ENCODE measurements at places on chromosomes 11 and 22.
A peak's percentile ranks its signal among the peaks of the same experiment; 100 is the strongest.

DNA sequence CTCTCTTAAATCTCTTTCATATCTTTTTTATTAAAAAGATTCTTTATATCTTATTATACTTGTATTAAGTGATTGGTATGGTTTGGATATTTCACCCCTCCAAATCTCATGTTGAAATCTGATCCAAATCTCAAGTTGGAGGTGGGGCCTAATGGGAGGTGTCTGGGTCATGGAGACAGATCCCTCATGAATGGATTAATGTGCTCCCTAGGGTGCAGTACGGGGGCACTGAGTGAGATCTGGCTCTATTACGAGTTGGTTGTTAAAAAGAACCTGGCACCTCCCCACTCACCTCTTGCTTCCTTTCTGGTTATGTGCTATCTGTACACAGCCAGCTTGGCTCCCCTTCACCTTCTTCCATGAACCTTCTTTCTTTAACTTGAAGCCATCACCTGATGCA, 149.6 kb downstream of the CWF19L2 start:
- DNase-seq, result no peak

DNA sequence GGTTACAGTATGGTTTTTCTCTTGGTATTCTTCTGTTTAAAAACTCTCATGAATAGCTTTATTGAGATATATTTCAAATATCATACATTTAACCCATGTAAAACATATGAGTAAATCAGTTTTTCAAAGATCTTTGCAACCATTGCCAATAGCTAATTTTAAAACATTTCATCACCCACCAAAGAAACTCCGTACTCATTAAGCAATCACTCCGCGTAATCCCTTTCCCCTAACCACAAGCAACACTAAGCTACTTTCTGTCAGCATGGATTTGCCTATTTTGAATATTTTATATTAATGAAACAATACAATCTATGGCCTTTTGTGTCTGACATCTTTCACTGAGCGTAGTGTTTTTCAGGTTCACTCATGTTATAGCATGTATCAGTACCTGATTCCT, 697.9 kb upstream of the ANO5 start:
- no peak for DNase-seq

- no peak for DNase-seq
These were observed 1.4 kb upstream of the KREMEN1 start for GRCh38 chr22:29071261-29072045.

DNA sequence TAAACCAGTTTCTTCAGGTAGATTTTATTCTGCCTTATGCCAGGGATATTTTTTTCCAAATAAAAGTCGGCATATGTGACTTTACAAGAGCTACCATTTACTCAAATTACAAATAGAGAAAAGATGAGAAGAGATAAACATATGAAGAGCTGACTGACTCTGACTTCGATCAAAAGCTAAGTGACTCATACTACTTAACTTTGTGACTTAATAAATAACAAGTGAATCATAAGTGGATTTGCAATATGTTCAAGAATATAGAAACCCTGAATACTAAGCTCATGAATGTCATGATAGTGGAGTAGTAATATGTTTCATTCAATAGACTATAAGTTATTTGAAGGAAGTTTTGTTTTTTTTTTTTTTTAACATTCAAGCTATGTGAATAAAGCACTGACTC, 130.5 kb upstream of the ANO3 start:
- no peak for DNase-seq

- peak; percentile 88 for DNase-seq
These were observed 6.4 kb downstream of the SNU13 start for GRCh38 chr22:41682033-41682807.

DNA sequence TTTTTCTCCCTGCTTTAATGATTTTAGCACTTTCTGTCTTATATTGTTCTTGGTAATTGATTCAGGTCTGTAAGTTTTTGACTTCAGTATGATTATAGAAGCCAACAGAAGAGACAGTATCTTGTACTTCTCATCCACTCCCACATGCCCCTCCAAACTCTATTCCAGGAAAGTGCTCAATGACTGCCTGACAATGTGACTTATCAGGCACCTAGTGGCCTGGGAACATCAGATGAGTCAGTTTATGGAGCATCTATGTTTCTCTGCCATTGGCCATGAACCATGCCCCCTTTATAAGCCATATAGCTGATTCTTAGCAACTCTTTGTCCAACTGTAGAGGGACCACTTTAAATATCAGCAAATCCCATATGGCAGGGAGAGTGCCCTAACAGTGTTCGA, 179.2 kb upstream of the MTMR2 start:
- DNase-seq, result no peak

- DNase-seq, result no peak
These were observed 88.4 kb downstream of the TTC17 start for GRCh38 chr11:43447151-43447550.

DNA sequence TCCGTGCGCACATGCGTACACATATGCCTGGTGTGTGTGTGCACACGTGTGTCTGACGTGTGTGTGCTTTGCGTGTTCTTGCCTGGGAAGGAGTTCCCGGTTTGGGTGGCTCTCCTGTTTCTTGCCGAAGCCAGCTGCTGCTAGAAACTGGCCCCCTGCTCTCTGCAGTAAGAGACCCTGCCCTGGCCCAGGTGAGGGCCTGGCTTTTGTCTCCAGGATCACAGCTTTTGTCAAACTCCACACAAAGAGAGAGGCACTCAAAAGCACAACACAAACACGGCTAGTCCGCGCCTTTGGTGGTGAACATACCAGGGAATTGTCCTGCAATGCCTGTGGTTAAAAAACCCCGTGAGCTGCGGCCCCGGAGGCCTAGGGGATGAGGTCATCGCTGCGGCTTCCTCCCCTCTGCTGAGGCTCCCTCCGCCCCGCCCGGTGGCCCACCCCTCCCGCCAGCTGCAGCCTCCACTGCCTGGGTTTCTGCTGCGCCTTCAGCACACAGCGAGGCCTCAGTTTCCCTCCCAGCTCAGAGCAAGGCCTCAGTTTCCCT, 88.9 kb downstream of the KCNQ1 start:
- no peak for DNase-seq

DNA sequence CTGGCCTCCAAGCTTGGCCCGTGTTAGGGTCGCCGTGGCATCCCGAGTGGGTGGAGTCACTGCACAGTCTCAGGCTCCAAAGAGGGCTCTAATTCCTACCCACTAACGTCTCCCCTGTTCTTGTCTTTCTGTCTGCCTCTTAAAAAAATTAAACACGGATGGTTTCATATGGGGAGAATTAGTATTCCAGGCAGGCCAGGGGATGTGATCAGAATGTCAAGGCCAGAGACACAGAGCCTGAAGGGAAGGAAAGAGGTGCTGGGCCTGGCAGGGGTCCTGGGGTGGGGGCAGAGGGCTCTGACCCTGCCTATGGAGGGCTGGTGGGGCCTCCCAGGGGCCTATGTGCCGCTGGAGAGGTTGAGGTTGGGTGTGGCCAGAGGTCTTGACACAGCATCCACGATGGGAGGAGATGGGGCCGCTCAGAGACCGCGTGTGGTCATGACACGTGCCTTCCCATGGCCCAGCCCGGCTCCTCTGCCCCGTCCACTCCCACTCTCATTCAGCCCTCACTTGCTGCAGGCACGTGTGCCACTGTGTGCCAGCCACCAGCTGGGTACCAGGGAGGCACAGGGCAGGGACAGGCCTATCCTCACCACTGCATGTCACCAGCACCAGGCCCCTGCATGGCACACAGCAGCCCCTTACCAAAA, 56.5 kb downstream of the FLRT1 start:
- no peak for DNase-seq

- DNase-seq, result no peak
These were observed 57.8 kb upstream of the MN1 start for GRCh38 chr22:27859336-27859735.

DNA sequence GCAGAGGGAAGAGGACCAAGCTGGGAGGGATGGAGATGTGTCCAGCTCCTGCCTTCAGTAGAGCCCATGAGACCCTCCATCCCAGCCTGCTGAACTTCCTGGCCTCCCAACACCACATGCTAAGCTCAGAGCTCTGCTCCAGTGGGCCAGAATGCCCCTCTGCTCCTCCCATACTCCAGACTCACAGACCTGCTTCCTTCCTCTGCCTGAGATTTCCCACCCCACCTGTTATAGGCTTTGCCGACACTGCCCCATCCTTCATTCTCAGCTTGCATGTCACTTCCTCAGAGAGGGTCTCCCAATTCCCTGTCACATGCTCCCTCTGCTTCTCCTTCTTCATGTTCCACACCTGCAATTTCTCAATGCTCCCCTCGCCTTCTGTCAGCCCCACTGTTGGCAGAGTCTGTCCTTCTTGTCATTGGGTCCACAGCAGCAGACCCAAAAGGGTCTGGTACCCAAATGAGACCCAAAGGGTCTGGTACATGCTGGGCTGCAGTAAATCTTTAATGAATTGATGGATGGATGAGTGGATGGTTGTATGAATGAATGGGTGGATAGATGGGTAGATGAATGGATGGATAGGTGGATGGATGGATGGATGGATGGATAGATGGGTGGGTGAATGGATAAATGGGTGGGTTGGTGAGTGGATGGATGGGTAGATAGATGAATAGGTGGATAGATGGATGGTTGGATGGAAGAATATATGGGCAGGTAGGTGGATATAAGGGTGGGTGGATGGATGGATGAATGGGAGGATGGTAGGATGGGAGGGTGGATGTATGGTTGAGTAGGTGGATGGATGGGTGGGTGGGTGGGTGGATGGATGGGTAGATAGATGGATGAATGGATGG, 105.3 kb upstream of the FGF3 start:
- DNase-seq, result no peak

GRCh38 chr11:7889985-7890384, 41.1 kb downstream of the OR10A6 start:
- no peak for DNase-seq

- no peak for DNase-seq
These were observed 36.9 kb downstream of the F2 start for GRCh38 chr11:46755962-46756361.

DNA sequence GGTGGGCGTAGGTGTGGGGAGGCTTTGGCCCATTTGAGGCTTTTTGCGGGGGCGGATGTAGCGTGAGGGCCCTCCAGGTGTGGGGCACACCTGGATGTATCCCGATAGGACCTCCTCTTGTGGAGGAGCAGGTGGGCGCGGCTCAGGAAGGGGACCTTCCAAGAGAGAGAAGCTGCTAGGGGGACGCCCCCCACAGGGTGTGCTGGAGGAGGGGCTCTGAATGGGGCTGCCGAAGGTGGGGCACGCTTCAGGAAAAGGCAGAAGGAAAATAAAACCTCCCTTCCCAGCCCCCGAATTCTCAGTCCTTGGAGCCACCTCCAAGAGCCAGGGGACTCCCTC, 621 bp downstream of the SGSM1 start:
- no peak for DNase-seq

- no peak for DNase-seq
These were observed 158.5 kb downstream of the ADAMTS15 start for GRCh38 chr11:130606781-130607511.

- no peak for DNase-seq
These were observed 658.2 kb downstream of the NTM start for GRCh38 chr11:132028380-132029240.

DNA sequence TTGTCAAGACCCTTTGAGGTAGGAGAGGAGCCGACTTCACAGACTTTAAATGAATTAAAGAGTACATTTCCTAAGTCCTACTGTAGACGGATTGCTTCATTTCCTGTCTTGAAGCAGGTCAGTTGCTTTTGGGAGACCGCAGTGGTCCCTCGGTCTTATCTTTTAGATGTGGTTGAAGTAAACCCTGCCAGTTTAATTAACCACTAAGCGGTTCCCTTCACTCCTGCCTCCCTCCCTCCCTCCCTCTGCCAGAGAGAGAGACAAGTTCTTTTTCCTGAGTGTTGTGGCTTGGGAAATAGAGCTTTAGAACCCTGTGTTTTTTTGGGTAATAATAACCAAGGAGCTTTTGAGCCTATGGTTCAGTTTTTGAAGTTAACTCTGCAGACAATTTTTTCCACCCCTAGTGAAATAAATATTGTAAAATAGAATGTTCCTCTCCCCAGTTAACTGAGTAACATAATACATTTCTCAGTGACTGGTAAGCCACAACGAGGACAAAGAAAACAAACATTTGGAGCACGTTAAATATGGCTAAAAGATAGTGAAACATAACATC, 147.5 kb downstream of the LDLRAD3 start:
- DNase-seq, result no peak

DNA sequence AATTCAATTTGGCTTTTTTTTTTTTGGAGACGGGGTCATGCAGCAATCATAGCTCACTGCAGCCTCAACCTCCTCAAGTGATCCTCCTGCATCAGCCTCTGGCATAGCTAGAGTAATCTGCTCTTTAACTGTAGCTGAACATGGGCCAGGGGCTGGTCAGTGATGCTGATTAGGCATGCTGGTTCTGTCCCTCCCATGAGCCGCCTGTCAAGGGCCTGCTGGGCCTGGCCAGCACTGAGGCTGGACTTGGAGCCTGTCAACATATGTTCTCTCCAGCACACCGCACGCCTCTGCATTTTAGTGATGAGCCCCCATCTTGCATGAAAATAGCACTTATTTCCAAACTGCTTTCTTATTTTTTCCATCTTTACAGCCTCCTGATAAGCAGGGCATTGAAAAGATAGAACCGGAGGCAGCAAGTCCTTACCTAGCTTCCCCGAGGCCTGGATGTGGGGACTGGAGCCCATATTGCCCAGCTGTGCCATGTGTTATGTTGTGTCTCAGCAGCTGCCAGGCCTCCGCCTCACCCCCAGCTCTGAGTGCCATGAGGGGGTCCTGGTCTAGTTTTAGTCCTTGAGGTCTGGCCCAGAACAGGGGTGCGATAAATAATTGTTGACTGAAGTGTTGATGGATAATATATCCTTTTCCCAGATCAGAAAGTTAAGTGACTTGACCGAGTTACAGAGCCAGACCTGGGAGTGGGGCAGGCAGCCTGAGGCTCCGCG, 80.0 kb downstream of the CTTN start:
- DNase-seq, result no peak

DNA sequence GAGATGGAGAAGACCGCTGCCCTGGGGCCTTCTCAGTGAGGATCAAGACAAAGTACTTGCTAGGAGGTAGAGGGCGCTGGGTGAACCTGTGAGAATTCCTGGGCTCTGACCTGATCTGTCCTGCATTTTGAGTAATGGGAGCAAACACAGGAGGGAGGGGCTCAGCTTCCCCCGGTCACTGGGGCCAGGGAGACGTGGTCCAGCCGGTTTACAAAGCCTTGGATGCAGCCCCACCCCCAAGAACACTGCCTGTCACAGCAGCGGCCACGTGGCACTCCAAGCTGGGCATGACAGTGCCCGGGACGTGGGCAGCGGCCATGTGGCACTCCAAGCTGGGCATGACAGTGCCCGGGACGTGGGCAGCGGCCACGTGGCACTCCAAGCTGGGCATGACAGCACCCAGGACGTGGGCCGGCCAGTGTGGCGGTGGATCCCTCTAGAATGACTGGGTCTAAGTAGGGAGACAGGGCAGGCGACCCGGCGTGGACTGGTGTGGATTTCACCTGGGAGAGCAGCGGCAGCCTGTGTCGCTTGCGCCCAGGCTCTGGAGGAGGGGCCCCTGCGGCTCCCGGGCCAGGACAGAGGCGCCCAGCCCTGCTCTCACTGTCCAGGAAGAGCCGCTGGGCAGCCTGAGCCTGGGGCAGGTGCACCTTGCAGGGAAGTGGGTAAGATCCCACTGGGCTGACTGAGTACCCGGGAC, 2.5 kb upstream of the TTLL8 start:
- DNase-seq, result no peak
